PC-3 (cell line): ENCODE measurements at places on chromosomes 11 and 22. TPM values are rescaled to one million over a fixed set of nuclear protein-coding genes. Genes with fewer than 3 reads are reported as not detected.

The TMA7B gene
- total RNA-seq, result not detected in 2 replicates

The PNPLA5 gene
- total RNA-seq, result not detected in 2 replicates

The UCP3 gene
- 1.2 and 1.8 TPM in 2 replicates for total RNA-seq

DNA sequence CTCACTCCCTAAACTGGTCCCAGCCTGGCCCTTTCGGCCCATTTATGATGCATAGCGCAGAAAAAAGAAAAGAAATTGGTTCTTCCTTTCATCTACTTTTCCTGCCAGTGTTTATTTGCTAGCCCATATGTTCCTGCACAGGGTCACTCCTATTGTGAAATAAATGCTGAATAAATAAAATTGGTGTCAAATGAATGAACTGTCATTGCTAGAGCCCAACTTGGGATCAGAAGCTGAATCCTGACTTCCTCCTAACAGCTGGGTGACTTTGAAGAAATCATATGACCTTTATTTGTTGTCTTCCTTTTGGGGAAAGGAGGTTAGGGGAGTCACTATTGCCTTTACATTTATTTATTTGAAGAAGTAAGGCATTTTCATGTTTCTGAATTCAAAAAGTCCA, 92.0 kb downstream of the PRR5L start:
- no peak for DNase-seq
- peaks cover 12% of the 10 kb centered on the region for H3K4me1 ChIP-seq
- H3K36me3 ChIP-seq, result no peaks in the 10 kb centered on the region
- no peak overlapping the region for H3K4me3 ChIP-seq
- no peaks in the 10 kb centered on the region for H3K27me3 ChIP-seq

GRCh38 chr11:115550291-115551059, 46.3 kb upstream of the CADM1 start:
- H3K4me1 ChIP-seq, result no peaks in the 10 kb centered on the region
- H3K27ac ChIP-seq, result no peak overlapping the region
- DNase-seq, result no peak
- H3K27me3 ChIP-seq, result no peaks in the 10 kb centered on the region
- H3K4me3 ChIP-seq, result no peak overlapping the region
- H3K36me3 ChIP-seq, result no peaks in the 10 kb centered on the region

GRCh38 chr11:106061954-106062949, 14.9 kb downstream of the KBTBD3 start:
- no peaks in the 10 kb centered on the region for H3K27me3 ChIP-seq
- H3K27ac ChIP-seq, result no peak overlapping the region
- no peaks in the 10 kb centered on the region for H3K4me1 ChIP-seq
- H3K36me3 ChIP-seq, result no peaks in the 10 kb centered on the region
- H3K4me3 ChIP-seq, result no peak overlapping the region

DNA sequence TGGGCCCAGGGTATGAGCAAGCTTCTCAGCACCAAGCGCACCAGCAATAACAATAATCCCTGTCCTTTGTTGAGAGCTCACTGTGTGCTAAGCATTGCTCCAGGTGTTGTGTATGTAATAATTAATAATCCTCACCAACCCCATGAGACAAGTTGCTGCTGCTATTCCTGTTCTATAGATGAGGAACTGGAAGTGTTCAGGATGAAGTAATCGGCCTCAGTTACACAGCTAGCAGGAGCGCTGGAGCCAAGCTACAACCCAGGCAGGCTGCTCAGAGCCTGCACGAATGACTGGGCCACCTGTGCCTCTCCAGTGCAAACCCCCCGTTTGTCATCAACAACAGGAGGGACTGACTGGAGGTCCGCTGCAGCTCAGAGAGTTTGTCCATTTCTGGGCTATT, 35.2 kb upstream of the CECR2 start:
- no peak overlapping the region for H3K27ac ChIP-seq
- peaks cover 34% of the 10 kb centered on the region for H3K27me3 ChIP-seq
- H3K36me3 ChIP-seq, result no peaks in the 10 kb centered on the region
- H3K4me3 ChIP-seq, result no peak overlapping the region

- H3K36me3 ChIP-seq, result no peaks in the 10 kb centered on the region
- no peak for DNase-seq
- no peak overlapping the region for H3K4me3 ChIP-seq
- no peak overlapping the region for H3K27ac ChIP-seq
- no peaks in the 10 kb centered on the region for H3K4me1 ChIP-seq
- no peaks in the 10 kb centered on the region for H3K27me3 ChIP-seq
Observed at GRCh38 chr11:15920856-15921629, 435.3 kb downstream of the SOX6 start.

DNA sequence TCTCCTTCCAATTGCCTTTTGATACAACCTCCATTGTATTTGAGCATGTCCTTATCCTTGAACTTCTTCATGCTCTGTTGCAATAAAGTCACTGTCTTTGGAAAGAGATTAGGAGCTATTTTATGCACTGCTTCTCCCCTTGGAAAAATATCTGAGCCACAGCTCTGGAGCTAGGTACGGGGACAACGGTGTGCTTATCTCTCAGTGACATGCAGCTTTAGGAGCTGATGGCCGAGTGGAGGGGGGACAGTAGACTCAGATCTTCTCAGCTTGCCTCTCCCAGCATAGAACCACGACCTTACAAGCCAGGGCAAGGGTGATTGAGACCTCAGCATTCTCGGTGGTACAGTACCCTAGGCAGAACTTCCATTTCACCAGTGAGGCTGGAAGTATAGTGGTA, 64.1 kb downstream of the HORMAD2 start:
- H3K27me3 ChIP-seq, result no peaks in the 10 kb centered on the region
- no peaks in the 10 kb centered on the region for H3K4me1 ChIP-seq
- no peaks in the 10 kb centered on the region for H3K36me3 ChIP-seq
- DNase-seq, result no peak
- H3K4me3 ChIP-seq, result no peak overlapping the region
- no peak overlapping the region for H3K27ac ChIP-seq
